ENCODE measurements at places on chromosomes 7 and 10.

- no peak overlapping the region for H3K27ac ChIP-seq
- no peaks in the 10 kb centered on the region for H3K36me3 ChIP-seq
- no peak overlapping the region for H3K4me3 ChIP-seq
- H3K4me1 ChIP-seq, result no peaks in the 10 kb centered on the region
These were observed 159.0 kb downstream of the SFMBT2 start for GRCh38 chr10:7251696-7252465.

GRCh38 chr7:39851466-39852045 is 98.5 kb upstream of the CDK13 start:
- DNase-seq, result no peak
- H3K36me3 ChIP-seq, result no peaks in the 10 kb centered on the region
- H3K27ac ChIP-seq, result no peak overlapping the region
- H3K27me3 ChIP-seq, result no peaks in the 10 kb centered on the region
- no peak overlapping the region for H3K4me3 ChIP-seq

DNA sequence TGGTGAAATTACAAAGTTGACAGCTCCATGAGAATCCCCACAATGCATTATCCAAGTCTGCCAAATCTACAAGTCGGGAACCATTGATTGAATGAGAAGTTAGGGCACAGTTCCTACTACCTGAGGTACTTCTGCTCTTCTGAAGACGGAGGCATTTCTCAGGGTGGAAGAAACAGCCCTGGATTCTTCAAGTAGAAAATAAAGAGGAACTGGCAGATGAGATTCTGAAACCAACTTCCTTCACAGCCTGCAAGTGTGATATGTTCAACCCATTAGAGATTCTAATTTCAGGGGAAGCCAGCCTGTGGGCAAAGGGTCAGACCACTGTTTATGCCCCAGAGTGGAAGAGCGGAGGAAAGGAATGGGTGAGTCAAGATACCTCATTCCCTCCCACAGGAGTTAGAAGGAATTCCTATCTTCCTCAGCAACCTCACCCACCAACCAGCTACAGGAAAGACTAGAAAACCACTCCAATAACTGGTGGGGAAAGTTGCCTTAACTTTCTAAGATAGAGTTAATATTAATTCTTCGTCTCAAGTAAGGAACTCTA is 50.5 kb upstream of the BMPER start:
- H3K4me1 ChIP-seq, result no peaks in the 10 kb centered on the region
- no peak for DNase-seq
- H3K27me3 ChIP-seq, result no peaks in the 10 kb centered on the region
- no peaks in the 10 kb centered on the region for H3K36me3 ChIP-seq

- DNase-seq, result no peak
- H3K27ac ChIP-seq, result no peak overlapping the region
- H3K4me3 ChIP-seq, result no peak overlapping the region
- H3K4me1 ChIP-seq, result no peaks in the 10 kb centered on the region
- no peaks in the 10 kb centered on the region for H3K36me3 ChIP-seq
These were observed 749.1 kb downstream of the CNTNAP2 start for GRCh38 chr7:146865696-146866095.

GRCh38 chr7:107104801-107105200 is 60.3 kb downstream of the PRKAR2B start:
- no peaks in the 10 kb centered on the region for H3K36me3 ChIP-seq
- H3K27me3 ChIP-seq, result no peaks in the 10 kb centered on the region
- no peaks in the 10 kb centered on the region for H3K4me1 ChIP-seq
- no peak overlapping the region for H3K27ac ChIP-seq
- no peak for DNase-seq

- peaks cover 4% of the 10 kb centered on the region for H3K4me1 ChIP-seq
- no peak overlapping the region for H3K4me3 ChIP-seq
- DNase-seq, result no peak
- no peaks in the 10 kb centered on the region for H3K36me3 ChIP-seq
These were observed 32.2 kb downstream of the SPOCK2 start for GRCh38 chr10:72056113-72056512.

DNA sequence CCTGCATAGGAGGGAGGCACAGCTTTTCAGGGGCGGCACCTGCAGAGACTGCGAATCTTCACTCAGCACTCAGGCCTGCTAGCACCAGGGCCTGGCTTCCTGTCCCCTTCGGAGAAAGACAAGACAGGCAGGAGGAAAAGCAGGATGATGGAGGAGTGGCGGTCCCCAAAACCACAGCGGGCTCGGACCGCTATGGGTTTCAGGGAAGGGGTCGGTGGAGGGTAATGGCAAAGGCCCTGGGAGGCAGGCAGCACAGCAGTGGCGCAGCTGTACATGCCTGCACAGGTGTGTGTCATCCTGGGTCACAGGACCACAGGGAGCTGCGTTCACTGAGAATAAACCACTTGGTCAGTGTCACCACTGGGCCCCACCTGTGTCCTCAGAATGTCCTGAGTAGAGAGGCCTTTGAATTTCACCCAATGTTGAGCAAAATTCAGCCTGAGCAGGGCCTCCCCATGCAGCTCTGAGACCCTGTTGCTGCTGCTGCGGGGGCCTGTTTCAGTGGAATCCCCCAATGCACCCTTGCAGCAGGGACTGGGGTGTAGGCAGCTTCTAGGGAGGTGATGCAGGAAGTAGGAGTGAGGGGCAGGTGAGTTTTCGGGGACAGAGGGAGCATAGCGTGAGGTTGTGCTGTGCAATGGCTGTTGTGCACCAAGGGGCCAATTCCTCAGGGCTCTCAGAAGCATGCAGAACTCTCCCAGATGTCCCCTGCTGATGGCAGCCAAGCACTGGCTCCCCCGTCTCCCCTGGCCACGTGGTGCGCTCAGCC is 90.6 kb upstream of the PPP2R2D start:
- H3K4me3 ChIP-seq, result no peak overlapping the region
- no peaks in the 10 kb centered on the region for H3K36me3 ChIP-seq
- H3K4me1 ChIP-seq, result no peaks in the 10 kb centered on the region

DNA sequence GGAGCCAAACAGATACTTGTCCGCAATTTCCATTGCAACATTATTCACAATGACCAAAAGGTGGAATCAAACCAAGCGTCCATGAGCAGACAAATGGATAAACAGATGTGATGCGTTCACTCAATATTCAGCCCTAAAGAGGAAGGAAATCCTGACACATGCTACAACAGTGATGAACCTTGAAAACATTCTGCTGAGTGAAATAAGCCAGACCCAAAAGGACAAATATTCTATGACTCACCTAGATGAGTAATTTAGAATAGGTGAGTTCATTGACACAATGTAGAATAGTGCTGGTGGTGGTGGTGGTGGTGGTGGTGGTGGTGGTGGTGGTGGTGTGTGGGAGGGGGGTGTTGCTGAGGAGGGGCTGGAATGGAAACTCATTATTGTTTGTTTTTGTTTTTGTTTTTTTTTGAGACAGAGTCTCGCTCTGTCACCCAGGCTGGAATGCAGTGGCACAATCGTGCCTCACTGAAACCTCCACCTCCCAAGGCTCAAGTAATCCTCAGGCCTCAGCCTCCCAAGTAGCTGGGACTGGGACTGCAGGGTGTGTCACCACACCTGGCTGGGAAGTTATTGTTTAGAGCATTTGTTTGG is 28.6 kb downstream of the SMKR1 start:
- H3K36me3 ChIP-seq, result no peaks in the 10 kb centered on the region
- no peak for DNase-seq
- no peak overlapping the region for H3K4me3 ChIP-seq

DNA sequence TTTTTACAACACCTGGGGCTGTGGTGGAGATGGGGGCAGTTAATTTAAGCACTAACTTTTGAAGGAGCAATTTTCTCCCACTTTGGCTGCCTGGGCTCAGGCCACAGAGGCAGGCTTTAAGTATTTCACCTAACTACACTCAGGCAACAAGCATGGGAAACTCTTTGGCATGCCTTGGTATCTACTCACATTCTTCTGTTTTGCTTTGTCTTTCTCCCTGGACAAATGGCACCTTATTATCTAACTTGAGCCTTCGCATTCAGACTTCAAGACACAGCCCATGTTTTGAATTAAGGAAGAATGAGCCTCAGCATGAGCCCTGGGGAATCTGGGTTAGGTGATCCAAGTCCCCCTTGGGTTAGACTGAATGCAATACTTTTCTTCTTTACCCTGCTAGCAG is 31.8 kb upstream of the BMPER start:
- peak overlapping the region; percentile 3 for H3K4me3 ChIP-seq
- no peaks in the 10 kb centered on the region for H3K36me3 ChIP-seq
- no peak for DNase-seq

DNA sequence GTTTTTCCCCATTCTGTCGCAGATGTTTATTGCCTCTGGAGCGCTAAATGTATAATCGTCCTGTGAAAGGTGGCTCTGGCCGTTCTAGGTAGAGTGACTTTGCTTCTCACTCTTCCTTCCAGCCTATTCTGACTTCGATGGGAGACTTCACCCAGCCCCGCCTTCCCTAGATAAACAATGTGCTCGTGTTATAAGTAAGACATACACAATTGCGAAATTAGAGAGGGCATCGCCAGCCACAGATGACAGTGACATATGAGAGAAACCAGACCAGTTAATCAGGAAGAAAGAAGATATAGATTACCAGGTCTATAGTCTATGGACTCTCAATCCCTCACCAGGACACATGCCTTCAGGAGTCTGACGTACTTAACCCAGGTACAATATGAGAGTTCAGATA is 1050.5 kb upstream of the AUTS2 start:
- H3K4me1 ChIP-seq, result no peaks in the 10 kb centered on the region
- no peak for DNase-seq
- no peak overlapping the region for H3K4me3 ChIP-seq
- no peaks in the 10 kb centered on the region for H3K27me3 ChIP-seq

DNA sequence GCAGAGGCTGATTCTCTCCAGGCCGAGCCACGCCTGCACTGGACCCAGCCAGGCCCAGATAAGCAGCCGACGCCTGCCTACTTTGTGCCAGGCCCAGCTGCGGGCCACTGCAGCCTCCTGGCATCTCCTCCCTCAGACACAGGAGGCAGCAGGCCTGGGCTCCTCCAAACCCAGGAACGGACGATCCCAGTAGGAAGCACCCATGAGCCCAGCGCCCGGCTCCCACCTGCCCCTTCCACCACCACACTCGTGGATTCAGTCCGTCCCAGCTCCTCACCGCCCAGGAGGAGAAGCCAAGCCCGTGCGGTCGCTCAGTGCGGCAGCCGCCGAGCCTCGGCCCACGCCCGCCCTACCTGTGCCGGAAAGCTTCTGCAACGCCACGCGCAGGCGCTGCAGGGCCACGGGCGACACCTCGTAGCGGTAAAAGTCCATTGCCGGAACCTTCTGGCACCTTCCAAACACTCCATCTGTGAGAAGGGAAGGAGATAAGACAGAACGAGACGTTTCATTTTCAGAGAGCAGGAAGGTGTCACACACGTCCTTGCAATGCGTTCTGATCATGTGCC is 271.1 kb downstream of the PTPRN2 start:
- no peaks in the 10 kb centered on the region for H3K4me1 ChIP-seq
- no peak overlapping the region for H3K4me3 ChIP-seq
- no peak overlapping the region for H3K27ac ChIP-seq

- no peaks in the 10 kb centered on the region for H3K27me3 ChIP-seq
- H3K27ac ChIP-seq, result no peak overlapping the region
- H3K36me3 ChIP-seq, result no peaks in the 10 kb centered on the region
- no peak overlapping the region for H3K4me3 ChIP-seq
- H3K4me1 ChIP-seq, result no peaks in the 10 kb centered on the region
These were observed 49.3 kb upstream of the PHF14 start for GRCh38 chr7:10924370-10924769.

DNA sequence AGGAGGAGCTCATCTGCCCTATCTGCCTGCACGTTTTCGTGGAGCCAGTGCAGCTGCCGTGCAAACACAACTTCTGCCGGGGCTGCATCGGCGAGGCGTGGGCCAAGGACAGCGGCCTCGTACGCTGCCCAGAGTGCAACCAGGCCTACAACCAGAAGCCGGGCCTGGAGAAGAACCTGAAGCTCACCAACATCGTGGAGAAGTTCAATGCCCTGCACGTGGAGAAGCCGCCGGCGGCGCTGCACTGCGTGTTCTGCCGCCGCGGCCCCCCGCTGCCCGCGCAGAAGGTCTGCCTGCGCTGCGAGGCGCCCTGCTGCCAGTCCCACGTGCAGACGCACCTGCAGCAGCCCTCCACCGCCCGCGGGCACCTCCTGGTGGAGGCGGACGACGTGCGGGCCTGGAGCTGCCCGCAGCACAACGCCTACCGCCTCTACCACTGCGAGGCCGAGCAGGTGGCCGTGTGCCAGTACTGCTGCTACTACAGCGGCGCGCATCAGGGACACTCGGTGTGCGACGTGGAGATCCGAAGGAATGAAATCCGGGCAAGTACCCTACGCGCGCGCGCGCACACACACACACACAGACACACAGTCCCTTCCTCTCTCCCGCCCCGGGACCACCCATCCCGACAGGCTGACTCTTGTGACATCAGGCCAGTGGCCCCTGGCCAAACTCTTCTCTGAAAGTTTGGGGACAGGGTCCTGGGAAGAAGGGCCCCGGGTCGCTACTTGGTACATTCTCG is 538 bp downstream of the TRIM8 start:
- H3K27ac ChIP-seq, result no peak overlapping the region
- peaks cover 36% of the 10 kb centered on the region for H3K4me1 ChIP-seq
- DNase-seq, result peak; percentile 86
- peak overlapping the region; percentile 92 for H3K4me3 ChIP-seq

- no peak overlapping the region for H3K4me3 ChIP-seq
- no peak for DNase-seq
- H3K4me1 ChIP-seq, result no peaks in the 10 kb centered on the region
- H3K27me3 ChIP-seq, result no peaks in the 10 kb centered on the region
These were observed 1.5 kb downstream of the PCLO start for GRCh38 chr7:83161186-83161585.

GRCh38 chr7:26200038-26200443 is 505 bp downstream of the HNRNPA2B1 start:
- no peak for DNase-seq
- no peaks in the 10 kb centered on the region for H3K27me3 ChIP-seq
- H3K36me3 ChIP-seq, result peaks cover 33% of the 10 kb centered on the region

DNA sequence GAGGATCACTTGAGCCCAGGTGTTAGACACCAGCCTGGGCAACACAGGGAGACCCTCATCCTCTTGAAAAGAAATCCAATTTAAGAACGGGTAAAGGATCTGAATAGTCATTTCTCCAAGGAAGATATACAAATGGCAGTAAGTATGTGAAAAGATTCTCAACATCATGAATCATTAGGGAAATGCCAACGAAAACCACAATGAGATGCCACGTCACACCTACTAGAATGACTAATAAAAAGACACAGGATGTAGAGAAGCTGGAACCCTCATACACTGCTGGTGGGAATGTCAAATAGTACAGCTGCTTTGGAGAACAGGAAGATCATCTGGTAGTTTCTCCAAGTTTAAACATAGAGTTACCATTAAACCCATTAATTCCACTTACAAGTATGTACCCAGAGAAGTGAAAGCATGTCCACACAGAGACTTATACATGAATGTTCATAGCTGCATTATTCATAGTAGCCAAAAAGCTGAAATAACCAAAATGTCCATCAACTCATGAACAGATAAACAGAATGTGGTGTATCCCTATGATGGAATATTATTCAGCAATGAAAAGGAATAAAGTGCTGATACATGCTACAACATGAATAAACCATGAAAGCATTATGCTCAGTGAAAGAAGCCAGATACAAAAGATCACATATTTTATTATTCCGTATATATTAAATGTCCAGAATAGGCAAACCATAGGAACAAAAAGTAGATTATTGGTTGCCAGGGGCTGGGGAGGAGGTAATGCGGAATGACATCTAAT is 13.1 kb upstream of the ZMIZ2 start:
- H3K4me3 ChIP-seq, result no peak overlapping the region
- no peaks in the 10 kb centered on the region for H3K4me1 ChIP-seq
- DNase-seq, result no peak
- H3K27ac ChIP-seq, result no peak overlapping the region
- H3K27me3 ChIP-seq, result no peaks in the 10 kb centered on the region

- H3K27me3 ChIP-seq, result no peaks in the 10 kb centered on the region
- DNase-seq, result peak; percentile 95
- no peak overlapping the region for H3K27ac ChIP-seq
- no peak overlapping the region for H3K4me3 ChIP-seq
- 0 out of 2 replicates have a peak, but pooled peaks cover 2% of the 10 kb centered on the region for H3K4me1 ChIP-seq
These were observed 38.5 kb upstream of the MKRN1 start for GRCh38 chr7:140517546-140518369.
